ENCODE measurements at places on chromosomes 2 and 18.

DNA sequence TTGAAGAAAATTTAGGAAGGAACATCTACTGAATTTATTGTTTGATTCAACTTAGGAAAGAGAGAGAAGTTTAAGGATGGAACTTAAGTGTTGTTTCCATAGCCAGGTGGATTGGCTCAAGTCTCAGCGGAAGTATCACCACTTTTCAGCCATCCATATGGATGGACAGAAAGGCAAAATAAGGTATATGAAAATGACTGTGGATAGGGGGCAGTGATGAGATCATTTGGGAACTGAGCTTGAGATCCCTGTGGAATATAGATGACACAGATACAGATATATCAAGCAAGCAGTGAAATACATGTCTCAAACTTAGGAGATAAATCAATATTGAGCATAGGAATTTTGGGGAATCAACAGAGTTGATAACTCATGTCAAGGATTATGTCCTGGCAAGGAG, 1462.7 kb upstream of the NXPH2 start:
- no peak for DNase-seq

DNA sequence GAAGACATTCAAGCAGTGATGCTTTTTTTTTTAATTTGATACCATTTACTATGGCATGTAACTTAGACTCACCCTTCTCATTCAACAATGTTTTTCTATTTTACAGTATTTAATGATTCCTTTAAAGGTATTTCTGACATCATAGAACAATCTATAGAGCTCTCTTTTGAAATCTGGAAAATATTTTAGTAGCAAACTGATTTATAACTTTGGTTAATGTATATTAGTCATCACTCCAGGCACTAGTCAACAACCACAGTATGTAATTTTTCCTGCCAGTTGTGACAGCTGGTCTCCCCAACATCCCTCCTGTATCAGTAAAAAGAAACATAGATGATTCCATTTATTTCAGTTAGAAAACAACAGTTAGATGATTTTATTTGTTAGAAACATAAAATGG, 122.9 kb downstream of the LCLAT1 start:
- DNase-seq = no peak

GRCh38 chr2:174836377-174836994, 72.2 kb upstream of the CHRNA1 start:
- no peak for DNase-seq

- DNase-seq = no peak
Measured at GRCh38 chr2:135409436-135409835, 121.6 kb downstream of the ZRANB3 start.

DNA sequence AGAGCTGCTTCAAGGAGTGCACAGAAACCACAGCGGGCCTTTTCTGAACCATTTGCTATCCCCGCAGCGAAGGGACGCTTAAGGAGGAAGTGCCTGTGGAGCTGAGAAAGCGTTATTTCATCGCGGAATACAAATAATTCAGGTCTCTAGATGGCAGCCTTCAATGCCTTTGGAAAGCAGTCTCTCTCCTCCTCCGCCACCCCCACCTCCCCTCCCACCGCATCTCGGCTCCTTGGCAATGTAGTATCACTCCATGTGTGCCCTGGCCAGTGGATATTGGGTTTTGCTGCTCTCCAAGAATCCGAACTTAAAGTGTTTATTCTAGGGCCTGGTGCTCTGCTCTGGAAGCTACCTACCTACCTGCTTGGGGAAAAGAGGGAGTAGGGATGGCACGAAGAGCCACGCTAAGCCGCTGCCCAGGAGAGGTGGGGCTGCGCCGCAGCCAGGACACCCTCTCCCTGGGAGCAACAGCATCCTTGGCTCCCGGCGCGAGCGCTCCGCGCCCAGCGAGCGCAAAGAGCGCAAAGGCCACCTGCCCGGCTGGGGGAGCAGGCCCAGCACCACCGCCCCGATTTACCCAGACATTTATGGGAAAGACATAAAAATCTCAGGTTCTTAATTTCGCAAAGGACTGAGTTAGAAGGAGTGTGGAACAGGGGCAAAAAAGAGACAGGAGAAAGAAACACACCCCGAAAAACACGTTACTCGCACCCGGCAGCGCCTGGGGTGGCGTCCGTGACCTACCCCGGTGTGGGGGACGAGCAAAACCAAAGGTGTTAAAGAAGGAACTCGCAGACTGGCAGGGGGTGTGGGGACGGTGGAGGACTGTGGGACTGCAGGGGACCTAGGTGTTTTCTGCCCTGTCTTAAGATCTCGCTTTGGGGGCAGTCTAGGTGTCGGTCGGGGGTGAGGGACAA, 1.0 kb downstream of the SPHKAP start:
- DNase-seq = no peak

DNA sequence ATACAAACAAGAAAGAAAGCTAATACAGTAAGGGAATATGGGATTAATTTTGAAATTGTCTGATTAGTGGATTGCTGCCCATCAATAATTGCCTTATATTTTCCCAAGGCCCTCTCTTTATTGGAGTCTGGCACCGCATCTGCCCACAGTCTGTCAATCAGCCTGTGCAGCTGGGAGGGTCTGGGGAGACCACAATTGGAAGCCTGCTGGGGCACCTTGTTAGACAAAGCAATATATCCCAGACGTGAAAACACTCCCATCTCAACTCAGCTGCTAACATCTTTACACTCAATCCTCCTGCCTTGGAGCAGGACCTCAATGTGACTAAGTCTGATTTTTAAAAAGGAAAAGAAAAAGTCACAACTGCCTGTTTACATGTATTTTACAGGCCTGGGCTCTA, 258.6 kb downstream of the SRBD1 start:
- no peak for DNase-seq

GRCh38 chr2:42872721-42873120, 80.3 kb upstream of the HAAO start:
- DNase-seq = no peak

DNA sequence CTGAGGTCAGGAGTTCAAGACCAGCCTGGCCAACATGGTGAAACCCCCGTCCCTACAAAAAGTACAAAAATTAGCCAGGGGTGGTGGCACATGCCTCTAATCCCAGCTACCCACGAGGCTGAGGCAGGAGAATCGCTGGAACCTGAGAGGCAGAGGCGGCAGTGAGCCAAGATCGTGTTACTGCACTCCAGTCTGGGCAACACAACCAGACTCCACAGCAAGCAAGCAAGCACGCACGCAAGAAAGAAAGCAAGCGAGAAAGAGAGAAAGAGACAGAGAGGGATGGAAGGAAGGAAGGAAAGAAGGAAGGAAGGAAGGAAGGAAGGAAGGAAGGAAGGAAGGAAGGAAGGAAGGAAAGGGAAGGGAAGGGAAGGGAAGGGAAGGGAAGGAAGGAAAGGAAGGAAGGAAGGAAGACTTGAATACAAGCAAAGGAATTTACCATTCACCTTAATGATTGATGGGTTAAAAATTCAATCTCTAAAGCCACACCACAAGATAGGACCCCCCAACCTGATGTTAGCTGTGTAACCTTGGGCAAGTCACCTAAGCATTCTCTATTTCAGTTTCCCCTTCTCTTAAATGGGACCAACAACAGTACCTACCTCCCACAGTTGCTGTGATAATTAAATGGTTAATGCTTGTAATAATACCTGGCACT, 181.7 kb downstream of the ATAD2B start:
- no peak for DNase-seq

- no peak for DNase-seq
Measured at GRCh38 chr18:76223403-76223802, 271.6 kb downstream of the ZNF516 start.
